ENCODE measurements at places on chromosomes 1 and 21. TPM values are rescaled to one million over a fixed set of nuclear protein-coding genes. Genes with fewer than 3 reads are reported as not detected.

Gene MIXL1
- total RNA-seq: 0.14 TPM

Gene AMPD1
- not detected for total RNA-seq

DNA sequence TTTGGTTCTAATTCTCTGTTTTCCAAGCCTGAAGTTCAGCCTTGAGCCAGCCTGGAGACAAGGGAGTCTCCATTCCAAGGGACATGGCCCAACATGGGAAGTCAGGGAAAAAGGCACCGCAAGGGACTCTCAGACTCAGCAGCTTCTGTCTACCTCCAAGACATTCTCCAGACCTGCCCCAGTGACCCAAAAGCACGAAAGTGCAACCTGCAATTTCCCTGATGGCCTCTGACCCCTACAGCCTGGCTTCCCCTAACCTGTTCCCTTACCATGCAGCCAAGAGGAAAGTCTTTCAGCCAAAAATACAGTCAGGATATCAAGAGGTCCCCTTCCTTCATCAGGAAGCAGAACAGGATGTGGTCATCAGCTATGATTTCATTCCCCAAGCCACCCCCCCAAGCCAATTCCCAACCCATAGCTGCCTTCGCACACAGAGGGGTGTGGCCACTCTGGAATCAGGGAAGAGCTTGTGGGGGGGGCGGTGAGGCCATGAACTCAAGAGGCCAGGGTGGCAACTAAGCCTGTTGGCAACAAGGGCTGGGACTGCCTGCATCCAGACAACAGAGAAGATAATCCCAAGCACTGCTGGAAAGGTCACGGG lies 59.2 kb downstream of the TIAM1 start:
- peaks cover 10% of the 10 kb centered on the region for H3K36me3 ChIP-seq
- no peak overlapping the region for H3K4me3 ChIP-seq
- no peak overlapping the region for H3K27ac ChIP-seq
- H3K4me1 ChIP-seq: peaks cover 11% of the 10 kb centered on the region
- no peak for DNase-seq
- H3K27me3 ChIP-seq: no peaks in the 10 kb centered on the region

DNA sequence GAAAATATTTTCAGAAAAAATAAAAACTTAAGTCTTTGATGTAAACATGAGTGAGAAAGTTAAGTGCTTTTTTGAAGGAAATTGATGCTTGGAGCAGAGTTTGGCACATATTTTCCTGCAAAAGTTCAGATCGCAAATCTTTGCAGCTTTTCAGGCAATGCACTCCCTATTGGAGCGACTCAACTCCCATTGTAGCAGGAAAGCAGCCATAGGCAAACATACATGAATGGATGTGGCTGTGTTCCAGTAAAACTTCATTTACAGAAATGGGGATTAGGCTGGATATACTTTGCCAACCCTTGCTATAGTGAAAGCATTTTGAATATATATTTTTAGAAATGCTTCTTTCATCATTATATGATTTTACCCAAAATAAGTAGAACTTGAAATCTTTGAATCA lies 8.1 kb downstream of the AGL start:
- no peak overlapping the region for H3K4me3 ChIP-seq
- DNase-seq: no peak
- no peaks in the 10 kb centered on the region for H3K27me3 ChIP-seq
- H3K4me1 ChIP-seq: no peaks in the 10 kb centered on the region

GRCh38 chr1:94597701-94598100 lies 56.1 kb upstream of the F3 start:
- no peak overlapping the region for H3K27ac ChIP-seq
- H3K36me3 ChIP-seq: no peaks in the 10 kb centered on the region
- no peaks in the 10 kb centered on the region for H3K27me3 ChIP-seq
- peaks cover 12% of the 10 kb centered on the region for H3K4me1 ChIP-seq

Gene ITLN1
- 59.8 TPM for total RNA-seq

GRCh38 chr1:64136752-64137411 lies 66.5 kb upstream of the UBE2U start:
- peaks cover 8% of the 10 kb centered on the region for H3K27me3 ChIP-seq
- peaks cover 23% of the 10 kb centered on the region for H3K4me1 ChIP-seq
- peak; percentile 79 for DNase-seq
- H3K27ac ChIP-seq: peak overlapping the region; percentile 29
- no peak overlapping the region for H3K4me3 ChIP-seq

Gene LMX1A
- 13.5 TPM for total RNA-seq

Gene IGSF21
- 0.94 TPM for total RNA-seq

DNA sequence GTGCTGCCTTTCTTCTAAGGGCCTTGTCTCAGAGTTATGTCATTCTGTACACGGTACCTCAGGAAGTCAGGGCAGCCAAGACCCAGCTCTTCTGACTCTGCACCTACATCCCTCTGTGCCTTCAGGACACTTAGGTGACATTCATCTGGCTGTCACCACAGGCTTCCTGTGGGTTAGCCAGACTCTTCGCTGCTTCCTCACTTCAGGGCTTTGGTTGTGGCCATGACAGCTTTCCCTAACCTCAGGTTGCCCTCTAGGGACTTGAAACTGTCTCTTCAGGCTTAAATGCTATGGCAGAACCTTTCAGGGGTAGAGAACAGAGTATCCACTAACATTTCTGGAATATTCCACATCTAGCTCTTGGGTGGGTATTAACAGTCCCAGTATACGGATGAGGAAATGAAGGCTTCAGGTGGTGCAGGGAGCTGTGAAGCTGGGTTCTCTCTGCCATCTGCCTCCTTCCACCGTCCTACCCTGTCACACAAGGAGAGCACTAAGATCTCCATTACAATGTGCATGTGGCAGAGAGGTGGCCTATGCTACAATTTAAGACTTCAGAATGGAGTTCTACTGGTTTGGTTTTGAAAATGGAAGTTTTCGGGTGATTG lies 9.9 kb downstream of the TSSK3 start:
- DNase-seq: no peak
- H3K4me1 ChIP-seq: no peaks in the 10 kb centered on the region
- H3K27ac ChIP-seq: no peak overlapping the region
- no peak overlapping the region for H3K4me3 ChIP-seq
- peaks cover 15% of the 10 kb centered on the region for H3K36me3 ChIP-seq

DNA sequence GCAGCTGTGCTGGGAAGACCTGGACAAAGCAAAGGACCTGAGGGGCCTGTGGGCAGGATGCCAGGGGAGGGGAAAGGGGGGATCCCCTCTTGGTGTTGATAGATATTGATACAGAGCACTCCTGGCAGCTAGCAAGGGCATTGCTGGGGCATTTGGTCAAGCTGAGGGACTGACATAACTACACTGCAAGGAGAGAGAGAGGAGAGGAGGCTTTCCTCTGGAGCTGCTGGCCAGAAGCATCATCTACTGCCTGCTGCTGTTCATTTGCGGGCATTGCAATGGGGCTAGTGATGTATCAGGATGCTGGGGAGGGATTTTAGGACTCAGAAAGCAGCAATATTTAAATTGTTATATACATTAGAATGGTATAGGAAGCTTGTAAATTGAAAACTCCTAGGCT lies 142.0 kb downstream of the ZNF648 start:
- DNase-seq: no peak
- H3K36me3 ChIP-seq: no peaks in the 10 kb centered on the region
- no peaks in the 10 kb centered on the region for H3K4me1 ChIP-seq
- H3K27ac ChIP-seq: no peak overlapping the region
- no peak overlapping the region for H3K4me3 ChIP-seq
- H3K27me3 ChIP-seq: peaks cover 6% of the 10 kb centered on the region
